OCI-M1 (cell line): ENCODE measurements at places on chromosomes 7 and 10.
A peak's percentile ranks its signal among the peaks of the same experiment; 100 is the strongest.

- DNase-seq, result no peak
Observed at GRCh38 chr7:153408360-153409335, 643.5 kb upstream of the DPP6 start.

DNA sequence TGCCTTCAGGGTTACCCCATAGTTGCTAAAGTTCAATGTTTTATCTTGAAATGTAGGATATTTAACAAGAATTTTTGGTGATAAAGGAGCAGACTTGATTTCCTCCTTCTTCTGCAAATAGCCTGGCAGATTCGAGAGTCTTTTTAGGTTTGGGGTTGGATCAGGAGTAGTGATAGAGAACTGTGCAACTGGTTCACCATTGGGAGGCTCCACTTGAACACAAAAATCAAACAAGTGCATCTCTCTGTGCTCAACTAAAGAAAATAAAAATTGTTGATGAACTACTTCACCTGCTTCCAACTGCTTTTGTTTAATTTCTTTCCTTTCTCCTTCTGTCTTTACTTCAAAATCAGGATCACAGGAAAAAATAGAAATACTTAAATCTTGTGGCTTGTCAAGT is 58.5 kb downstream of the MACC1 start:
- peak; percentile 2 for DNase-seq

DNA sequence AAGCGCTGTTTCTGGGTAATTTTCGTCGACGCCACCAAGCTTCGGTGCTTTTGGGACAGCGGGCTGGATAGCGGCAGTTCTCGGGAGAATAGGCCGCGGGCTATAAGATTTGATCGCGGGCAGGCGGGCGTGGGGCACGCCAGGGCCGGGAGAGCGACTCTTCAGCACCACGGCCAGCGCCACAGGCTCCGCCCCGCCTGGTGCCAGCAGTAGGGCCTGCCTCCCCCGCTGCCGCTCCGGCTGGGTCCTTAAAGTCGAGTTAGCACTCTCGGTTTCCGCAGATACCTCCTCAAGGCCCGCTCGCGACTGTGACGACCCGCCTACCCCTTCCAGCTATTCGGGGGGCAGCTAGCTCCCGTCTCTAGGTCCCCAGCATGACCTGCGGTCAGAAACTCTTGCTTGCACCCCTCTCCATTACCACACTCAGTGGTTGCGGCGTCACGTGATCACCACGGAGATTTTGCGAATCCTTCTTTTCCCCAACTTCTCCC is 9.4 kb downstream of the NXPH1 start:
- no peak for DNase-seq

DNA sequence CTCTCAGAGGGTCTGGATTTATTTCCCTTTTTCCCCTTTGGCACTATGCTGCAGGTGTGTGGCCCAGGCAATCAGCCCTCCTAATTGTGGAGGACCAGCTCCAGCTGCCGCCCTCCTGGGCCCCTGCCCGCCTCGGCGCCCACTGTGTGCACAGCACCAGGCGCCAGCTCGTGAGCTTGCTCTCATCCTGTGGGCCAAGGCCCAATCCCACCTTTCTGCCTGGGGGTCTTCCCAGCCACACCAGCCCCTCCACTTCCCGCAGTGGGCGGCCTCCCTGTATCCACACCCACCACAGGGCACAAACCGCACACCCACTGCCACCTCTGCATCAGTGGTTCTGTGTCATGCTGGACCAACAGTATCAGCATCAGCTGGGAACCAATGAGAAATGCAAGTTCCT is 25.5 kb upstream of the SLIT1 start:
- no peak for DNase-seq

- DNase-seq, result peak; percentile 33
Observed at GRCh38 chr7:104552102-104552501, 223.7 kb downstream of the LHFPL3 start.

GRCh38 chr10:13776861-13777311 is 190.1 kb downstream of the PRPF18 start:
- DNase-seq, result no peak

DNA sequence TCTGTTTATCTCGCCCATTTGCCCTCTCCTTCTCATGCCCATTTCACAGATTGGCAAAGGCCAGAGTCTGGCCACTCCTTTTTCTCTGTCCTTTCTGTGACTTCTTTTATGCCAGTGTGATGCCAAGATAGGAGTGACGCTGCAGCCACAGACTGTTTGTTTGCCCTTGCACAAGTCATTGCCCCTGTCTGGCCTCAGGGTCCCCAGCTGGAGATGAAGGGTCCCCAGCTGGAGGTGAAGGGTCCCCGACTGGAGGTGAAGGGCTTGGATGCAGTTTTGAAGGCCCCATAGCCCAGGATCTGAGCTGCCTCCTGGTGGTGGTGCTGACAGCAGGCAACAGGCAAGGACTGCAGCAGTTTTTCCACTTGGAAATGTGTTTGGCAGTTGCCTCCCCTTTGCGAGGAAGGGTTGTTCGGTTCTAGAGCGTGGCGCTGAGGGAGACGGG is 50.8 kb upstream of the SLC29A3 start:
- peak; percentile 39 for DNase-seq

GRCh38 chr7:77913977-77914607 is 115.5 kb downstream of the PHTF2 start:
- DNase-seq, result peak; percentile 99

- DNase-seq, result no peak
Observed at GRCh38 chr7:127903892-127904669, 127.2 kb downstream of the LRRC4 start.

DNA sequence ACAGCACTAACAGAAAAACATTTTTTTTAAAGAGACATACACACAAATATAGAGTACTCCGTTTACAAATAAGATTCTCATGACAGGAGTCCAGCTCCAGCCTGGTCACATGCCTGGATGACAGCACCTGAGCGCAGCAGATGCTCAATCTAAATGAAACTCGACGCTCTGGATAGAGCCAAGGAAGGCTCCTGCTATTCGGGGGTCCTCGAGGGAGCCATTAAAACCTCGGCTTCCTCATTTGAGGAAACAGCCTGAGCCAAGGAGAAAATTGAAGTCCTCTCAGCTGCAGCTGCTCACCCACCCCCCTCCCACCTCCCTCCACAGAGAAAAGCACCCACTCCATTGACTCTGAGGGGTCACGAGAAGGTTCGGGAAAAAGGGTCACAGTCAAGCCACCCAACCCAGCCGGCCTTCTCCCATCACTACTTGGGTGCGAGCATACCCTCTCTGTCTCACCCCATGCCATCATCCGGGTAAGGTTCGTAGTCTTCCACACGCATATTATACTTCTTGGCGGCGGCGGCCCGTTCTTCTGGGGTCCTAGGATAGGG is 673 bp downstream of the NDUFB8 start:
- DNase-seq, result peak; percentile 44

DNA sequence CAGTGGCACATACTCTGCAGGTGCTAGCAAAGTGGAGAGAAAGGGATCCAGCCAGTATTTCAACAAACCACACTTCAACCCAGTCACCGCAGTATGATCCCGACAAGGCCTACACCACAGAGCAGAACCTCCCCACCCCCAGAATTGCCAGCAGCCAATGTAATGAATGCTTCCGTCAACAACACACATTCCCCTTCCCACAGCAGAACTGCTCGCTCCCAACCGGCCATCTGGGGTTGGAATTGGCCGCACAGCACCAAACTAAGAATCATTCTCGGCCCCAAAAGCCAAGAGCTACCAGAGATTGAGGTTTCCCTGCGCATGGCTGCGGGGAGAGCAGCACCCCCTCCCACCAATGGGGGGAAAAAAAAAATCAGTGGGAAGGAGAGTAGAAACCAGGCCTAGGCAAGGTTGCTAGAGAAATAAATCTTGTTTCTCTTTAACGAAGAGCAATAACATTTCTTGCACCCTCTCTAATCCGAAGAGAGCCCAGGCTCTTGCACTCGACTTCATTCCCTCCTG is 1.1 kb downstream of the WASL start:
- peak; percentile 79 for DNase-seq

- no peak for DNase-seq
Observed at GRCh38 chr10:77419056-77419455, 218.6 kb downstream of the KCNMA1 start.

GRCh38 chr7:3899559-3899991 is 598.5 kb downstream of the SDK1 start:
- no peak for DNase-seq

DNA sequence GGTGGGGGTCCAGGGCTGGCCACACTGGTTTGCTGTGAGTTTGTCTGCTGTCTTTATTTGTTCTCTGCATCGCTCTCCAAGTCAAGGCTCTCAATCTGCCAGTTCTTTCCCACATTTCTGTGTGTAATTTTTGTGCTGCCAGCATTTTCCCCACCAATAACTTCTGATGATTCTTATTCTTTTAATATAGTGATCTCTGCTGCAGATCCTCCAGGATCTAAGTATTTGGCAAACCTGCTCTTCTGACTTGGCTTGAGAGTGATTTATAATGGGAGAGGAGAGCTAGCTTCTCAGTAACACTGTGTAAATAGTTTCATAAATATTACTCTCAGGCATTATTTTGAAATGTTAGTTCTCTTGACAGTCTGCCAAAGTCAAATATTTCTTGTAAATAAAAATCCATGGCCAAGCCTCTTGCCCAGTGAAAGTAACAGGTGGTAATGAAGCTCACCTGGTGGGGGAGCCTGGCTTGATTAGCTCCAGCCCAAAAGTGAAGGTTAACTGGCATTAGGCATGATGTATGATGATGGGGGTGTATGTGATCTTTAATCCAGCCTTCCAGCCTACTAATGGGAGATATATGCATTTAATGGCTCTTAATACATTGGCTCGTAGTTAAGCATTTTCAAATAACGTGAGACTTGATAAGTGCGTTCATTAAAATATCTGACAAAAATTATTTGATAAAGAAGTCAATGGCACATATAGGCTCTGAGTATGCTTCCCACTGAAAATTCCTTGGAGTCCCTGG is 1055.9 kb downstream of the KCNMA1 start:
- DNase-seq, result no peak

DNA sequence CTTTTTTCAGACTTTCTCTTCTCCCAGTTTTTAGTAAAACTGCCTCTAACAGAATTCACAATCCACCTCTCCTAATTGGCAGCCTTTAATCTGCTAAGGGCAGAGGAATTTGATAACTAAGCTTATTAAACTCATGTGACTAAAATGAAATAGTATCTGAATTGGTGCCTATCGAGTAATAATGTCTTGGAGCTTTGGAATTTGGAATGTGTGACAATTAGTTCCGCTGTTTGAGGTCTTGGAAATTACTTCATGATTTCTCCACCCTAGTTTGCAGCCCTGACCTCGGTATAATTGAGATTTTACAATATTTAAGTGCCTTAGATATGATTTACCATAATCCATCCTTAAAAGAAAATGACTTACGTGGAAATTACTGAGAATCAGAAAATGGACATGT is 190.4 kb upstream of the NEBL start:
- no peak for DNase-seq

DNA sequence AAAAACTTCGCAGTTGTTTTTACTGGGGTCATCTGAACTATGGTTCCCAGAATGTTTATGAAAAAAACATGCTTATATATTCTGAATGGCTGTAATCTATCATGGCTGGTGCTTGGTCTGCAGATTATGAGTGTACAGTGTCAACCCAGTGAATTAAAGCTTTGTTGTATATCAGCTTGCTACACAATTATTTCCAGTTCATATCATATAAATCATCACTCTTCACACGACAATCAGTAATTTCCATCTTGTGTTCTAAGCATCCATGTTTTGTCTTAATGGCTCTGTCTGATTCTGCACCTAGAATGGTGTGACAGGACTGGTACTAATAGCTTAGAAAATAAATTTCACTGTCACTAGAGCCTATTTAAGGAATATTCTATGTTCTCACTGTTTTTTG is 83.6 kb downstream of the CABCOCO1 start:
- no peak for DNase-seq

DNA sequence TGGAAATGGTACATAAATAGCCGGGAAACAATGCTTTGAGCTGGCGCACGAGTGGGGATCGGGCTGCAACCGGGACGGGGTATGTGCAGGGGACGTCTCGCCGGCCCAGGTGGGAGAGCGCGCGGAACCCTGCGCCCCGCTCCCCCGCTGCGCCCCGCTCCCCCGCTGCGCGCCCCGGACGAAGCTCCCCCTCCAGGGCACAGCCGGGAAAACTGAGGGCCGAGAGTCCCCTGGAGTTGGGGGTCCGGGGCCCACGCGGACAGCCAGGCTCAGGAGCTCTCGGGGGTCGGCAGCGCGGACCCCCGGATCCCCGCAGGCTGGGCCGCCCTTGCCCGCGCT is 514 bp downstream of the RADIL start:
- DNase-seq, result no peak

DNA sequence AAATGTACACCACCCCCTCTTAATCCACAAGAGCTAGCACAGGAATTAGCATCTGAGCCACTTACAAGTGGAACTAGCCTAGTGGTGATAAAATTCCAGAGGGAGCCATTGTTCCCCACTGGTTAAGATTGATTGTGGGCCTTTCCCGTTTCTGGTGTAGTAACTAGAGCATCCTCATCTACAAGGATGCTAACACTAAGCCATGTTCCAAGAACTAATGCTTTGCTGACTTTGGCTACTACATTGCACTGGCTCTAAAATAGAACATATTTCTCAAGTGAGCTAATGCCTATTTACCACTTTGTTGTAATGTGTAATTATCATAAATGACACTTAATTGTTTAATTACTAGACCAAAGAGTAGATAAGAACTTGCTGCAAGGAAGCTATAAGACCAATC is 143.7 kb downstream of the FZD1 start:
- no peak for DNase-seq

GRCh38 chr7:42214060-42214679 is 22.8 kb downstream of the GLI3 start:
- DNase-seq, result no peak

GRCh38 chr7:104980841-104981671 is 32.9 kb upstream of the KMT2E start:
- DNase-seq, result peak; percentile 66

DNA sequence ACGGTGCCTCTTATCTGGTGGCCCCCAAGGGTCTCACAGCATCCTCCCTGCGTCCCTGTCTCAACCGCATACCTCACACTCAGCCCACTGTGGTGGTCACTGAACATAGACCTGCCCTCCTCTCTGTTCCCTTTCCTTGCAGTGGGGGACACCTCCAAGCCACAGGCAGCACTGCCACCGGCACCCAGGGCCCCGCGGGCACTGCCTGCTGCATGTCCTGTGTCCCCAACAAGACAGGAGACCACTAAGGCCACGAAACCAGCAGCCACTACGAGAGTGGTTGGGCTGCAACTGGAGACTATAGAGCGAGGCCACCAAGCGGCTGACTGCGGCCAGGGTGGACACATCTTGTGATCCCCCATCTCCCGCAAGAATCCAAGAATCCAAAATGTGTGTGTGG is 15.3 kb downstream of the BRI3 start:
- DNase-seq, result no peak

DNA sequence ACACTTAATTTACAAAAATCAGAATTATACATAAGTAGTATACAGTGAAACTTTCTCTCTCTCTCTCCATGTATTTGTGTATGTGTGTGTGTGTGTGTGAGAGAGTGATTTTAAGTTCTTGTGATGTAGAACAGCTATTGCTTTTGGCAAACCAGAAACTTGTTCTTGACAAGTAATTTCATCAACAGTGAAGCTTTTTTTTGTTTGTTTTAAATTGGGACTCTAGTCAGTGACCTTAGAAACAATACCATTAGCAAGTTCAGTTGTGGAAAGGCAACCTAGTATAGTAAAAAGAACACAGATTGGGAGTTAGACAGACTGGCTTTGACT is 319.1 kb downstream of the PTEN start:
- no peak for DNase-seq

GRCh38 chr7:13104128-13104527 is 416.7 kb downstream of the ARL4A start:
- DNase-seq, result peak; percentile 45
